Renal cortex interstitium (tissue), 15 donors: ENCODE measurements at places on chromosomes 1 and 21.

GRCh38 chr21:30629200-30629599, 5.8 kb upstream of the KRTAP20-2 start:
- no peak for DNase-seq

DNA sequence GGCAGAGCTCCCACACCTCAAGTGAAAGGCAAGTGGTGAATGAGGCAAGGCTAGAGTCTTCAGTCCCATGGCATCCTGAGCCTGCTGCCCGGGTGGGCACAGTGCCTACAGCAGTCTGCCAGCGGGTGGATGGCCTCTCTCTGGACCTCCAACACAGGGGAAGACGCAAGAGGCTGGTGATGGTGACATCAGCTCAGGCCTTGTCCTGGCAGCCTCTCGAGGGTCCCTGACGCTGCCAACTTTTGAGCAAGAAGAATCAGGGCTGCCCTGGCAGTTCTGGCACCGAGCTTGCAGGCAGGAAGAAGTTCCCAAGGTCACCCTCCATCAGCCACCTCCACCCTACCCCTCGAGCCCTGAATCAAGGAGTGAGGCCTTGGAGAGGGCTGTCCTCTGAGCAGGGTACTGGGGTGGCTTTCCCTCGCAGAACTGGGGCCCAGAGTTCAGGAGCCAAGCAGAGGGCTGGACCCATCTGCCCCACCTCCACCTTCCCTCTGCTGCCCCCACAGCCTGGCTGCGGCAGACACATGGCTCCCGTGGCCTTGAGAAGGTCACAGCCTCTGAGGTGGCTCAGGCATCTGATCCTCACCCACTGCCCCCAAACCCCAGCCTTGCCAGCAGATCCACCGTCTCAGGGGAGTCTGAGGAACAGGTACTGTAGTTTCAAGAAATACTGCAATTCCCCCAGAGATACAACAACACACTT, 5.8 kb downstream of the RAP1GAP start:
- no peak for DNase-seq

GRCh38 chr1:64437453-64437852, 32.5 kb upstream of the CACHD1 start:
- no peak for DNase-seq

- no peak for DNase-seq
These were observed 1.1 kb upstream of the COL8A2 start for GRCh38 chr1:36126005-36126716.

DNA sequence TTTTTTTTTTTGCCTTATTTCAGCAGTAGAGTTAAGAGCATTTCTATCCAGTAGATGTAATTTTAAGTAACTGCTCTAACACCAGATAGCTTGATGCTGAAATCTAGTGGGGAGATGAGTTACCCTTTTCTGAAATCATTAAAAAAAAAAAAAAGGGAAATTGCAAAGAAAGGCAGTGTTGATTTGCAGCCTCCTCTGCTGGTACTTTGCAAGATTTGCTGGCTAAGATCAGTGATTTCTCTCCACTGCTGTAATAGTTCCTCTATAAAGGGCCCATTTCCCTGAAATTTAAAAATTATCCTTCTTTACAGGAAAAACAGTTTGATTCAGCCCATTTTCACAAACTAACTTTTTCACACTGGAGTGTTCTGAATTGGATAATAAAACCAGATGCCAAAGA, 120.6 kb downstream of the PTBP2 start:
- DNase-seq = no peak

- no peak for DNase-seq
These were observed 70.8 kb upstream of the LBR start for GRCh38 chr1:225498549-225499136.

DNA sequence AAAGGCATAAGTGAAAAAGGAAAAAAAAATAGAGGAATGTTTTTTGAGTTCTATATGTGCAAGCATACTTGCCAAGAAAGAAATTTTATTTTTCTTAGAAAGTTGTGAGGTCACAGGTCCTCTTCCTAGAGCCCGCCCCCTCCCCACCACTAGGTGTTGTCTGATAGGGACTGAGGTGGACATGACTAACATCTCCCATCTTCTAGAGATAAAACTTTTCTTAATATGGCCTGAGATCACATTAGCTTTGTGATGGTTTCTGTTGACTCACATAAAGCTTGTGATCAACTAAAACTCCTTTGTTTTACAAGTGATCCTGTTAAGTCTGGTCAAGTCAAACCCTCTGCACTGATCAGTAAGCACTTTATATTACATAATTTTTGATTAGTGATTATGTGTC, 33.4 kb upstream of the CITED4 start:
- DNase-seq = no peak

GRCh38 chr1:16158025-16158424, 2.2 kb upstream of the EPHA2 start:
- no peak for DNase-seq

GRCh38 chr1:203101813-203102634, 16.2 kb upstream of the MYOG start:
- no peak for DNase-seq

DNA sequence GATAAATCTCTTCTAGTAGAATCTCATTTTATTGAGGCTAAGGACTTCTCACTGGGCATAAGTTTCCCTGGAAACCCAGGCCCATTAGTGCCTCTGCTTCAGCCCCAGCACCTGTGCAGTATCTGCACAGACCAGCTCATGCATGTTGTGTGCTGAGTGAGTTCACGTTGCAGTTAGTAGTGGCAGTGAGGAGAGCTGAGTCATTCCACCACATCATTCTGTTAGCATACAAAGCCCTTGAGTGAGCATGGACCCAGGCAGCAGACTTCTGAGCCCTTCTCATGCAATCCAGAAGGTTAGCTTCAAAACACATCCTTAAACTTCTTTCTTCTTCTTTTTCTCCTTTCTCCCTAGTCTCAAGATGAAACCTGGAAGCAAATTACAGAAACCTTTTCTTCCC, 45.8 kb upstream of the NTPCR start:
- DNase-seq = no peak

GRCh38 chr1:212920896-212921295, 29.4 kb upstream of the VASH2 start:
- DNase-seq = no peak

GRCh38 chr1:45246760-45247159, 40.4 kb upstream of the ZSWIM5 start:
- no peak for DNase-seq

DNA sequence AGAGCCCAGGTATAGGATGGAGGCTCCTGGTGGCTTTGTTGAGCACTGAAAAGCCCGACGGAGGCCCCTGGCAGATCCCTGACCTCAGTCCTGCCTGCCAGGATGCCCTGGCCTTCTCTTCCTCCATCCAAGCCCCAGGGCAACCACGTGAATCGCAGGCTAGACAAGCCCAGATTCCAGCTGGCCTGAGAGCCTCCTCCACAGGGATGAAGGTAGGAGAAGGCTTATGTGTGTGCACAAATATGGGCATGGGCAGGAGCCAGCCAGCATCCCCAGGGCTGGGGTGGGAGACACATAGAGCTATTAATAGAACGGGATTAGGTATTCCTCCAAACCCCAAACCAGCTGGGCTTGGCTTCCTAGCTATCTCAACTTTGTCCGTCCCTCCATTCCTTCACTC, 4.0 kb upstream of the EXTL1 start:
- no peak for DNase-seq

DNA sequence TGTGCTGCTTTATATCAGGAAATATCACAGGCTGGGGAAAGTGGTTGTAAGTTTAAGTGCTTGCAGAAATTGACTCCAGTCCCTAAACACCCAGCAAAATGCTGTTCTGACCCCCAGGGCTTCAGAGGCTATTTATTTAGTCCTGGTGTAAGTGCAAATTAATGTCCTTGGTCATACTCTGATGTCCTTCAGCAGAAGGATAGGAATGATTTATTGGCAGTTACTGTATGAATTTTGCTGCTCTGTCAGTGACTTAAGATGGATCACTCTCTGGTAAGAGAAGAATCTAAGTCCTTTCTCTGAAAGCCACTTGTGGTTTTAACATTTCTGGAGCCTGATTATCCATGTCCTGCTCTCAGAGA, 21.9 kb downstream of the FAM20B start:
- DNase-seq = no peak

- DNase-seq = no peak
These were observed 16.3 kb upstream of the NUP210L start for GRCh38 chr1:154171223-154171583.

GRCh38 chr1:157509546-157510232, 42.6 kb downstream of the FCRL5 start:
- no peak for DNase-seq

- DNase-seq = no peak
These were observed 267.8 kb upstream of the RUNX1 start for GRCh38 chr21:35316933-35317332.

- peak; percentile 59 for DNase-seq
These were observed 98.5 kb downstream of the LMX1A start for GRCh38 chr1:165257969-165258459.

- no peak for DNase-seq
These were observed 4.7 kb upstream of the ECE1 start for GRCh38 chr1:21295002-21295401.

DNA sequence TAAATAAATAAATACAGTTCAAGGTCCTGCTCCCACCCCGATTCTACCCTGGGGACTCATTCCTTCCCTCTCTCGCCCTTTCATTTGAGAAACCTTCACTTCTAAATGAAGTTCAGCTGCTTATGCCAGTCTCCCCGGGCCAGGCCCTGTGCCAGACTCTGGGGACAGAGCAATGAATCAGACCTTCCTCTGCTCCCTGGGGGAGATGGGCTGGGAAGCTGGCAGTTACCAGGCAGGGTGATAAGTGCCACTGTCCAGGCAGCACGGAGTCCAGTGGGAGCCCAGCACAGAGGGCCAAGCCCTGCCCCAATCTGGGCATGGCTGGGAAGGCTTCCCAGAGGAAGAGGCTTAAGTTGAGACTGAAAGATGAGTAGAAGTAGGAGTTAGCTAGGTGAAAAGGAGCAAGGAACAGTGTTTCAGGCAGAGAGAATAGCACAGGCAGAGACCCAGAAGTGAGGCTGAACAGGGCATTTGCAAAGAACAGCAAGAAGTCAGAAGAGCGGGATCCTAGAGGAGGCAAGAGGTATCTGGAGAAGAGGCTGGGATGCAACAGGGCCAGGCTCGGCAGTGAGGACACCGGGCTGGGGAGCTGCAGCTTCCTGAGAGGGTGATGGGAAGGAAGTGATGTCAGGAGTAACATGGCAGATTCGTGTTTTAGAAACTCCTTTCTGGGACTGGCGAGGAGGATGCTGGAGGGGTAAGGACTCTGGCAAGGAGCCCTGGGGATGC, 13.5 kb downstream of the KCNQ4 start:
- DNase-seq = no peak

DNA sequence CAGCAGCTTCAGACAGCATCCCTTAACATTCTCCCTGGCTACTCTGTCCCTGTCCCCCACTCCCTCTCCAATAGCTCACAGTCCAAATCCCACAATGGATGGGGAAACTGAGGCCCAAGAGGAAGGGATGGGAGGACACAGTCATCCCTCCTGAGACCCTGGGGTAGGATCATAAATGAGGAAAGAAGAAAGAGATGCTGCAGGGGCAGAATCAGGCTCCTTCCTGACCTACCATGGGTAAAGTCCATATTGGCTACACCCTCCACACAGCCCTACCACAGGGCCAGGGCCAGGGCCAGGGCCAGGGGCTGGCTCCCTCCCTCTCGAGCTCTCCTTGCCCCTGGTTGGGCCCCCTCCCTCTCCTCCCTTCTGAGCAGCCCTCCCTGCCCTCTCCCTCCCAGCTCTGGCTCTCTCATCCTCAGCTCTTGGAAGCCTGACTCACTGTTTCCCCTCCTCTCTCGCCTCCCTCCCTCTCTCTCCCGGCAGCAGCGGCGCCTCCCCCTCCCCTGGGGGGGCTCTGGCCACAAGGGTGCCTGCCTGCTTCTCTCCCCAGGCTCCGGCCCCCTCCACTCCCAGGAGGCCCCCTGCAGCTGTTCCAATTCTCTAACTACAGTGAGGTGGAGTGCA, 4.9 kb downstream of the AHDC1 start:
- DNase-seq = no peak

DNA sequence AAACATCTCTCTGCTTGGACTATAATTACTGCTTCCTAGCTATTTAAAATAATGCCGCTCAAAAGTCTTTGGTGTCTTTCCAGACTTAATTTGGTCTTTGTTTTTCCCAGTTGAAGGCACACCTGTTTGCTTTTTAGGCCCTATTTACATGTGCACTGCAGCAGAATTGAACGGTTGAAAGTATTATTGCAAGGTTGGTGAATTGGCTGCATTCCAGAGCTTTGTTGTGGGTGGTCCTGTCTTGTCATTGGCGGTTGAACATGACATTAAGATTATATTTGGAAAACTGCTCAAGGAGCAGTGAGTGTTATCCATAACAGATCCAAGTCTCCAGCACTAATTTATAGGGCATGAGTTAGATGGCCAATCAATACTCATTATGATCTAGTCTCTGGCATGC, 656.3 kb downstream of the PTPRC start:
- DNase-seq = no peak

- DNase-seq = no peak
These were observed 200.5 kb upstream of the RUNX1 start for GRCh38 chr21:35249636-35250035.

DNA sequence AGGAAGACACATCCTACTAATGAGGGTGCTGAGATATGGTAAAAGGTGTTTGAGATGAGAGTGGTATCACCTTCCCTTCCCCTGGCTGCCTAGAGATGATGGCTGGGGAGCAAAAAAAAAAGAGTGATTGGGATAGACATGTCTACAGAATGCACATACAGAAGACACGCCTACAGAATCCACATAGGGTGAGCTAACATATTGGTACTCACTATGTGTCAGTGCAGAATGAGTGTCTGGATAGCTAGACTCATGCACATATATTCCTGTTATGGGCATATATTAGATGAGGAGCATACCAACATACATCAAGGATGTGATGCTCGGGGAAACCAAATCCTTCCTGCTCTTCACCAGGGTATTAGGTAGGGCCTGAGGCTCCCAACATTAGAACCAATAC, 16.2 kb downstream of the CD34 start:
- no peak for DNase-seq

- DNase-seq = no peak
These were observed 40.4 kb downstream of the SLC35D1 start for GRCh38 chr1:67013573-67013972.

DNA sequence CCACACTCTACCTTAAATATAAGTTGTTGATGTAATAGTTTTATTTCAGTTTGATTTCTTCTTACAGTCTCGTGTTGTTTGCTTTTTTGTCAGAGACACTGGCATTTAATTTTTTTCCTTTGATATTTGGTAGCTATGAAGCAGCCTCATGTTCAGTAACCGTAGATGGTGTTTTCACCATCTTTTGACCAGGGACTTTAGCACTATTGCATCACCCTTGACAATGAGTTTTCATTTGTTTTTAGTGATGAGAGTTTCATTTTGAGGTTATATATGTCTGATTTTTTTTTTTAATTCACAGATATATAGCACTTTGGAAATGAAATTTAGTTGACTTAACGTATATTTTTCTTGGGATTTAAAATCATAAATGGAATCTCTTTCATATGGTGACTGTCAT, 36.2 kb downstream of the CEP350 start:
- DNase-seq = no peak

DNA sequence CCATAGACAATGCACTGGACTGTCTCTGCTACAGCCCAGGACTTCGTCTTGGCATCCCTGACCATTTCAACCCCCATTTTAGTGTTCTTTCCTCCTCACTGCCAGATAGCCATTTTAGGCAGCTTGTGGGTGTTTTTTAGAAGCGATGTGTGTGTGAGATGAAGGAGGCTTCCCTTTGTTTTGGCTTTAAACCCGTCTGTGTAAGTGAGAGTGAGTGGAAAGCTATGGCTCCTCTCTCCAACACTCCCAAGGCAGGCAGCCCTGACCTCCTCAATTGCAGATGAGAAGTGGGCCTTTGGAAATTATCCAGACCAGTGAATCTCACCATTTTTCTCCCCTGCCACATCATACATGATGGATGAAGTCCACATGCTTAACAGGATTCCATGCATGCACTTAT, 70.3 kb upstream of the PGBD5 start:
- DNase-seq = no peak

- no peak for DNase-seq
These were observed 207.1 kb downstream of the NUF2 start for GRCh38 chr1:163528710-163529348.
